ENCODE measurements at places on chromosomes 3 and 15.

GRCh38 chr15:72116731-72117485 is 1.0 kb downstream of the MYO9A start:
- peak; percentile 4 for DNase-seq

DNA sequence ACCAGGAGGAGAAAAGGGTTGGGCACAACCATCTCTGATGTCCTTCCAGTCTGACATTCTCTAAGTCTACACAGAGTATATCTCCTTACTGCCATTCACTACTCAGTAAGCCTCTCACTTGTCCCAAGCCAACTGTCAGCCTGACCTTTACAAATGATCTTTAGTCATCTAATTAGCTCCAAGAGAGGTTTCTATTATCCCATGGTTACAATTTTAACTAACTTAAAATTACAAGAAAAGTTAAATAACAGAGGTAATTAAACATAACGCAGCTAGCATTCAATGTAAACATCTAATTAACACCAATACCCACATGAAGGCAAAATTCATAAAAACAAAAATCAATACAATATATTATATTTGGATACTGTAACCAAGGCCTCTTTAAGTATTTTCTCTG is 126.9 kb downstream of the LSAMP start:
- DNase-seq: no peak

GRCh38 chr15:100169615-100170290 is 172.0 kb downstream of the ADAMTS17 start:
- DNase-seq: no peak

GRCh38 chr3:128698211-128699047 is 27.6 kb upstream of the RAB7A start:
- DNase-seq: no peak

DNA sequence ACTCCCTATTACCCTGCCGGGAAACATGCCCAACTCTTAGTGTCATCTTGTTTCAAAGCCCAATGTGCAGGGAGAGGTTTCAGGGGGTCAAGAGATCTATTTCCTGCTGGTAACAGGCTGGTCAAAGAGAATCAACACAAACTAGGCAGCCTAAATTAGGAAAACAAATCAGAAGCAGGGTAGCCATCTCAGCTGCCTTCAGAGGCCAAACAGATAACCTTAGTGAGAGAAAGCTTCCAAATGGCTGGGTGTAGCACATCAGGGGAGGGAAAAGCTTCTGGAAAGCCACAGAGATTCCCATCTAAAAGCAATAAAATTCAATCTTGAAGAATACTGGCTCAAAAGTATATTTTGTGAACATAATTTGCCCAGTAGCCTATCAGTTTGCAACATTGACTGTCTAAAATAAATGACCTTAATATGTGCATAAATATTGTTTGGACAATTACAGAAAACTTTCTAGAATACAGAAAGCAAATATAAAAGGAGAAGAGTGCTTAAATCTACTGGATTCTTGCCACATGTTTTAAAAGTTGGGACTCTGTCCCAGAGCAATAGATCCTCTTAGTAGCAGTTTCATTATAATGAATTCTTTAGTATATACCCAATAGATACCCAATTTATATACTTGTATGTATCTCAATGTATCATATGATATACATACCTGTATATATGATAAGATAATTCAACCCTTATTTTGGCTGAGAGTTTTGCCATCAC is 371.9 kb upstream of the RARB start:
- DNase-seq: no peak

All from activated CD4-positive, alpha-beta T cell treated with anti-CD3 and anti-CD28 coated beads, Interleukin-2, amount 50 U/mL, for 16 hours (primary cell).